ENCODE measurements at places on chromosomes 12 and 14. TPM values are rescaled to one million over a fixed set of nuclear protein-coding genes. Genes with fewer than 3 reads are reported as not detected.

GRCh38 chr14:23933742-23934128 lies 19.8 kb upstream of the DHRS4 start:
- DNase-seq, result no peak

The FMNL3 gene
- 15.2 TPM for total RNA-seq

The MRPS35 gene
- total RNA-seq, result 43.5 TPM

The METTL25 gene
- 7.2 TPM for total RNA-seq

The DCP1B gene
- total RNA-seq, result 19.4 TPM

DNA sequence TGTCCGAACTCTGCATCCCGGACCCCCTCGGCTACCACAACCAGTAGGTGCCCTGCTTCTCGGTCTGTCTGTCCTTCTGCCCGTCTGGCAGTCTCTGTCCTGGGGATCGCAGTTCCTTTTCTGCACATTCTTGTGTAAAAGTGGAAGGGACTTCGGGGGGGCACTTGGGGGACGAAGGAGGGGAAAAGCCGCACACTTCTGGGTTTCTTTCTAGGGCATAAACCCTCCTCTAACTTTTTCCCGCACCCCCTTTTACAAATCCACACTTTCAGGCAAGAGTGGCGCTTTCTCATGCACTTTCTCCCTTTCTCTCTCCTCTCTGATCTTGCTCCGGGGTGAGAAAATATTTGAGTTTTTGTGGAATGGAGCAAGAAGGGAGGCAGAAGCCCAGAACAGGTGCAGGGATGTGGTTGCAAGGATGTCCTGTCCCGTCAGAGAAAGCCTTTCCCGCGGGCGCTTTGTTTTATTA lies 506 bp downstream of the ESRRB start:
- no peak for DNase-seq

The C12orf56 gene
- total RNA-seq, result 2.5 TPM

GRCh38 chr14:41608681-41609390 lies 2.2 kb downstream of the LRFN5 start:
- no peak for DNase-seq

The PRKD1 gene
- total RNA-seq, result 5.8 TPM

DNA sequence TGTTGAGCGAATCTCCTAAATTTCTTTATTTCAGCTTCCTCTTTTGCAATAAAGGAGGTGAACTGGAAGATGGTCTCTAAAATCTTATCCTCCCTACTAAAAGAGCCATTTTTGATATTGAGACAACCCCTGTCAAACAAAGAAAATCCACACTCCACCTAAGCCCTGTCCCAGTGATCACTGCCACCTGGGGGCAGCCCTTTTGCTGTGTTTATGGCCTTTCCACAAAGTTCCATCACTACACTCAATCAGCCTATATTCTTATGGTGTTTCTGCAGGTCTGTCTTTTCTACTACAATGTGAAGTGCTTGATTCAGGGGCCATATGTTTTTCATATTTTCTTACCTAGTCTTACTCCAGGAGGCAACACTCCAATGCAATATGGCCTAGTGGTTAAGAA lies 163.7 kb downstream of the BMP4 start:
- DNase-seq, result peak; percentile 19

DNA sequence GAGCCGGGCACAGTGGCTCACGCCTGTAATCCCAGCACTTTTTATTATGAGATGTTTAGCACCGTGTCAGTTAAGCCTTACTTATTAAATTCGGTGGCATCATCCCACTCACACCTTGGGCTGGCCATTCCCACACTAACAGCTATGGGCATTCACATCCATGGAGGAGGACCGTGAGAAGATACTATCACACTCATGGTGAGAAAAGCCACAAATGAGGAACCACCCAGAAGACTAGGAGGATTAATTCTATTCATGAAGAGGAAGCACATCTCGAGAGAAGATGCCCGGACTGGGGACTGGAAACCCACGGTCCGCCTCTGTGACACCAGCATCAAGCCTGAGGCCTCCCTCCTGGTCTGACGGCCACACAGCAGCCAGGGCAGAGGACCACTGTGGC lies 4.9 kb downstream of the CDC42BPB start:
- no peak for DNase-seq

- no peak for DNase-seq
Observed at GRCh38 chr14:78933948-78934524, 763.9 kb downstream of the NRXN3 start.

- no peak for DNase-seq
Observed at GRCh38 chr12:101599771-101600484, 5.2 kb downstream of the MYBPC1 start.

The RDH16 gene
- 0.85 TPM for total RNA-seq

GRCh38 chr12:43284486-43285158 lies 267.4 kb downstream of the ADAMTS20 start:
- no peak for DNase-seq

The L3HYPDH gene
- 14.3 TPM for total RNA-seq

- DNase-seq, result no peak
Observed at GRCh38 chr14:68513137-68513536, 279.7 kb downstream of the ZFP36L1 start.

The RNASE11 gene
- total RNA-seq, result not detected

DNA sequence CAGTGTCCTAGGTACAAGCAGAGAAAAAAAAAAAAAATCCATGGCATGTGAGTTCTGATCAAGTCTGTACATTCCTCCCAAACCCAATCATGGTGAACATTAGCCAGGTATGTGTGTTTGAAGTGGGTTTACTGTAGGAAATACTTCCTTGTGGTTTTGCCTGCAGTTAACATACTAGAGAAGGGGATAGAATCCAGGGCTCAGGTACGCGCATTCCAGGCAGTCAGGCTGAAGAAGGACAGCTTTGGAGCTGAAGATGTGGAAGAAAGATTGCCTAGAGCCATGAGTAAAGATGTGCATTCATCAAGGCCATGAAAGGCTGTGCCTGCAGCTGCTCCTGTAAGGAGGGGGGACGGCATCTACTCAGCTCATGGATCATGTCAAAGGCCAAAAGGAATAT lies 88.2 kb upstream of the NTF3 start:
- no peak for DNase-seq

The REP15 gene
- total RNA-seq, result not detected

GRCh38 chr12:46391630-46392029 lies 19.1 kb upstream of the SLC38A2 start:
- DNase-seq, result no peak

DNA sequence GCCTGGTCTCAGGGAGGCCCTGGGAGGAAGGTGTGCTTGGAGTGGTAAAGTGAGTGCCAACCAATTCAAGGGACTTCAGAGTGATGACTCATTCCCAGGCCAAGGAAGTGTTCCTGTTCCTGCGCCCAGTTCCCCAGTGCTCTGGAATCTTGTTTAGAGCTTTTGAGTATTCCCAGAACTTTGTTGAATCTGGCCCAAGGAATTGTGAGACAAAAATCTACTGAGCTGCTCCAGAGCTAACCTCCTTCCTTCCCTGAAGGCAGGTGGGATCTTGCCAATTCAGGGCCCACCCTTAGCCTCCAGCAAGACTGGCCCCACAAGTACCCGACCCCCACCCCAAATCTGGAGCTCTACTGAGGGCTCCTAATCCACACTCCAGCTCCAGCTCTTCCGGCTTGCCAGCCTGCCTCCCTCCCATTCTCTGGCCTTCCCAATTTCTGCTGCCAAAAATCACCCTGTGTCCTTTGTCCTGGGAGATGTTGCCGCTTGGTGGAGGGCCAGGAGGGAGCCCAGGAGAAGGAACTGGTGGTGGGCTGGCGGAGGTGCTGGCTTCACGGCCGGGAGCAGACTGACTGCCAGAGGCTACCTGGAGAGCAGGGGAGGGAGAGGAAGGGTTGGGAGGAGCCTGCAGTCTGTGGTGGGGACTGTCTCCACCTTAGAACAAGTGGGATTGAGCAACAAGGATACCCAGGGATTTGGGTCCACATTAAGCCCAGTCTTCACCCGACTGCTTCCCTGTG lies 2.0 kb upstream of the ATN1 start:
- DNase-seq, result peak; percentile 67

- no peak for DNase-seq
Observed at GRCh38 chr12:124489220-124489619, 78.2 kb downstream of the NCOR2 start.

- DNase-seq, result no peak
Observed at GRCh38 chr12:124309744-124310143, 14.9 kb downstream of the RFLNA start.

- DNase-seq, result no peak
Observed at GRCh38 chr14:101876555-101876938, 87.8 kb upstream of the DYNC1H1 start.

GRCh38 chr12:32466986-32467711 lies 67.8 kb downstream of the FGD4 start:
- DNase-seq, result no peak

The TAS2R50 gene
- total RNA-seq, result 0.25 TPM

The SLC38A4 gene
- total RNA-seq, result 12.6 TPM

The A2M gene
- total RNA-seq, result 3.4 TPM

The SERPINA4 gene
- total RNA-seq, result not detected

GRCh38 chr12:108686780-108687179 lies 44.5 kb downstream of the CORO1C start:
- no peak for DNase-seq

- no peak for DNase-seq
Observed at GRCh38 chr14:61584331-61584741, 111.0 kb upstream of the HIF1A start.

DNA sequence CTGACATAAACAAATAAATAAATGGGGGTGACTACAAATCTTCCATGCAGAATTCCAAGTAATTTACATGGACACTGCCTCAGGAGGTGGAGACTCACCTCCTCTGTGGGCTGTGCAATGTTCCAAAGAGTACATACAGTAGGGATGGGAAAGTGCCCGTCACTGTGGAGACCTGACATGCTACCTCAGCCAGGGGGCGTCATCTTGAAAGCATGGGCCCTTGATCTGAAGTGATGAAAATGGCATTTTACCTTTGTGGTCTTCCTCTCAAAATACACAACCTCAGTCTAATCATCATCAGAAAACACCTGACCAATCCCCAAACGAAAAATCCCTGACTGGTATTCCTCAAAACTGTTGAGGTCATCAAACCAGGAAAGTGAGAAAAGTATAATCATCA lies 48.4 kb downstream of the ANAPC7 start:
- peak; percentile 61 for DNase-seq

DNA sequence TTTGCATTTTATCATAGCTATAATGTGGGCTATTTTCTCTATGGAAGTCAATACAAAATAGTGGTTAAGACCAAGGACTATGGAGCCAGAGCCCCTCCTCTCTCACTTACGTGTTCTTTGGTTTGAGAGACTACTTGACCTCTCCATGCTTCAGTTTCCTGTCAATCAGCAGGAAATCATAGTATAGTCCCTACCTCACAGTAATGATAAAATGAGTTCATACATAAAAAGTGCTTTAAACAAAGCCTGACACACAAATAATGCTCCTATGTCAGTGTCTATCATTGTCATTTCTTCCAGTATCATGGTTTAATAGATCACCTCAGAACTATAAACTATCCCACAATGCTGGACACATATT lies 90.4 kb downstream of the MED13L start:
- DNase-seq, result no peak

The CISTR gene
- total RNA-seq, result 0.81 TPM

- DNase-seq, result no peak
Observed at GRCh38 chr12:124233846-124234640, 60.9 kb upstream of the RFLNA start.

The TMEM30B gene
- 17.8 TPM for total RNA-seq

The DNAJC22 gene
- 0.14 TPM for total RNA-seq

- no peak for DNase-seq
Observed at GRCh38 chr14:30915596-30915995, 41.2 kb downstream of the COCH start.

GRCh38 chr12:53004582-53004981 lies 1.7 kb upstream of the EIF4B start:
- DNase-seq, result no peak

DNA sequence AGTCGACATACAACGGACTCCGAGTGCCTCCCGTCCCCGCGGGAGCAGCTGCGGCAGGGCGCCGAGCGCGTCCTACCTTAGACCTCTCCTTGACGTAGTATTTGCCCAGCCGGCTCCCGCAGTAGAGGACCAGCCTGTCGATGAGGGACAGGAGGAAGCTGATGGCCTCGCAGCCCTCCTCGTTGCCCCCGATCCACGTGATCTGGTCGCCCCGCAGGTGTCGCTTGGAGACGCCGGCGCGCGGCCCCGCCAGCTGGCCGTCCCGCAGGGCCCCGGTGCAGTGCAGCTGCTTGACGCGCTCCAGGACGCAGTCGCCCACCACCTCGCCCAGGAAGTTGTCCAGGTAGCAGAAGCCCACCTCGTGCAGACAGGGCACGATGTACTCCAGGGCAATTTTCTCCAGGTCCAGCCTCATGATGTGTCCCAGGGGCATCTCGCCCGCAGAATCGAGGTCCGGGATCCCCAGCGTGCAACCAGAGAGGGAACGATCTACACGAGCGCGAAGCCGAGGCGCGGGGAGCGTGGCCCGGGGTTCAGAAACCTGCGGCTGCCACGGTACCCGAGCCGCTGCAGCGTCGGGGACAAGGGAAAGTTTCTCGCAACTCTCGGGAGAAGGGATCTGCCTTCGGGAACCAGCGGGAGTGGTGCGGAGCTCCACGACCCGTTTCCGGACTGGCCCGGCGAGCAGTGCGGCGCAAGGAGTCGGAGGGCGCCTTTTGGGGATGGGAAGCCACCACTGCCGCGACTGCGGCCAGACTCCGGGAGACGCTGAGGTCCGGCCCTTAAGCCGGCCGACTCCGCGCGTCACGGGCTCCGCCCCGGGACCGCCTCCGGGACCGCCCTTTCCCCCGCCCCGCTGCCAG lies at the start of gene EGLN3:
Gene EGLN3, minus strand, starts transcription at position 755 of the 863 bp plus-strand sequence. Its CDS starts 322 bp downstream, at position 433.
- peak; percentile 95 for DNase-seq

DNA sequence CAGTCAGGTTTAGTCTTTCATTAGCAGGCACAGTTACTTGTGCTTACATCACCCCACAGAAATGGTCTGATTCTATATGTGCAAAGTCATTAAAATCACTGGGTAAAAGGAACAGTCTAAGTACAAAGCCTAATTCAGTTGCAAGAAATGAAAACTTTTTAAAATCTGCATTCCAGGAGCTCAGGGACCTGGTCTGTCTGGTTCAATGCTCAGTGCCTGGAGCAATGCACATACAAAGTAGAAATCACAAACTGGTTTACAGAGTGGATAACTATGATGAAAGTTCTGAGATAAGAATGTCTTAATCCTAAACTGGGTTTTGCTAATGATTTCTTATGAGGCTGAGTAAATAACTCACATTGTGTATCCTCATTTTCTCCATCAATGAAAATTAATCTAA lies 28.7 kb downstream of the LMNTD1 start:
- DNase-seq, result no peak

- DNase-seq, result no peak
Observed at GRCh38 chr12:105741786-105742566, 396.8 kb downstream of the NUAK1 start.

- DNase-seq, result no peak
Observed at GRCh38 chr12:104596134-104596799, 139.5 kb downstream of the CHST11 start.

- no peak for DNase-seq
Observed at GRCh38 chr12:104577581-104577981, 120.8 kb downstream of the CHST11 start.

GRCh38 chr12:132747395-132747794 lies 14.2 kb downstream of the ANKLE2 start:
- no peak for DNase-seq

GRCh38 chr12:5180496-5180895 lies 136.8 kb downstream of the KCNA5 start:
- DNase-seq, result no peak

- no peak for DNase-seq
Observed at GRCh38 chr14:104885973-104886689, 21.1 kb downstream of the CEP170B start.

GRCh38 chr12:67590149-67590790 lies 58.3 kb upstream of the DYRK2 start:
- no peak for DNase-seq

GRCh38 chr14:61627612-61628011 lies 67.7 kb upstream of the HIF1A start:
- no peak for DNase-seq

- DNase-seq, result no peak
Observed at GRCh38 chr14:69701857-69702256, 65.1 kb upstream of the SRSF5 start.

The BMP4 gene
- total RNA-seq, result 8.4 TPM
